Glutamatergic neuron (in vitro differentiated cells): ENCODE measurements at places on chromosomes 7 and 10.

DNA sequence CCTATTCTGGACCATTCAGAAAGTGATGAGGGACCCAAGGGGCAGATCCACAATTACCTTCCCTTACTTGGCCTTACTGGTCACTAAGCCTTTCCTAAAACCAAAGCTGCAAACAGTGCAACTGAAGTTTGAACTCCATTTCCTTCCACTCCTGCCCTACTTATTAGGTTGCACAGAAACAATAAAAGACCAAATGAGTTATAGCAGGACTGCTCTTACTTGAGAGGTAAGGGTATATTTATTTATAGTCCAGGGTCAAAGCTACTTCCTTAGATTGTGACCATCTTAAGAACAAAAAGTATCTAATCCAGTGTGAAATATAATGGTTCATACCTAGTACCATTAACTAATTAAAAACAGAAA is 27.0 kb downstream of the CDK6 start:
- DNase-seq = no peak

GRCh38 chr7:87354749-87355148 is 9.3 kb downstream of the CROT start:
- no peak for DNase-seq

DNA sequence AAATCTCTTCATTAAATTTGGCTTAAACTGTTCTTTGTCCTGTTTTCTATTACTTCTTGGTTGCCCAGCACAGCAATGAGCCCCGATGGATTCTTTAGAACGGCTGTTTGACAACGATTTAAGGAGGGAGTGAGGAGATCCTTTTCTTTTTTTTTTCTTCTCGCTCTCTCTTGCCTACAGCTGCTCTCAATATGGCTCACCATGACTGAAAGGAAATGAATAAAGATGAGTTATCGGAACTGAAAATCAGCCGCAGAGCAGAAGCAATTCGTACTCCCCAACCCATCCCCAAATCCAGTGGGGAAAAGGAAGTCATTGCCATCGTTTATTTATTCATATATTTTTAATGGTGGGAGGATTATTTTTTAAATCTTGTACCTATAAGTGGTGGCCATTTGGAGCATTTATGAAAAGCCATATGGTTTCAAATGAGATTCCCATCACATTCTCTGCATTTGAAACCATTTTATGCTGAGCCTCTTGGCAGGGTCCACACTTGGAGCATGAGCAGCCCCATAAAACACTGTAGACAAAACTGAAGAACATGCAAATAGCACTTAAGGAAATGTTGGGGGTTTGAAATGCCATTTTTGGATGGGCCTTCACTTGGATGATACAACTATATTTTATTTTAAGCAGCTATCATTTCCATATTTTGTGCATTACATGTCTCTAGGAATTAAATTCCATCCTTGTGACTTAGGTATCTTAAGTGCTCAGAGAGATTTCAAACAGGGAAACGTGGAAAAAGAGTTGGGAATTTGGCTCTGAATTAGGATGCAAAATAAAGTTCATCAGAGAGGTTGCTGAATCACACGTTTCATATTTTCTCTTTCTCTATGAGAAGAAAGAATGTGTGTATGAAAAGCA is 107.7 kb upstream of the FZD1 start:
- no peak for DNase-seq

DNA sequence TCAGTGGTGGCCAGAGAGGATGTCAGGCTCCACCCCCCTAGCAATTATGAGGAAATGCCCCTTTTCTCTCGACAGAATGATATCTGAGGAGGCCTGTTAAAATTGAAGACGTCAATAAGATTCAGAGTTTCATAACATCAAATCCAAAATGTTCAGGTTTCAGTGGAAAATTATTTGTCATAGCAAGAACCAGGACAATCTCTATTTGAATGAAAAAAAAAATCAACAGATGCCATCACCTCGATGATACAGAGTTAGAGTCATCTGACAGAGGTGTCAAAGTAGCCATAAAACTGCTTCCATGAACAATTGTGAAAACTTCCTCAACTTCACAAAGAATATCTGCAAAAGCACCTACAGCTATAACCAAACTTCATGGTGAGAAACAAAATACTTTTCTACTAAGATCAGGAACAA is 7.7 kb downstream of the TMEM273 start:
- DNase-seq = no peak

- DNase-seq = no peak
These were observed 61.9 kb upstream of the WAC start for GRCh38 chr10:28470873-28471651.

DNA sequence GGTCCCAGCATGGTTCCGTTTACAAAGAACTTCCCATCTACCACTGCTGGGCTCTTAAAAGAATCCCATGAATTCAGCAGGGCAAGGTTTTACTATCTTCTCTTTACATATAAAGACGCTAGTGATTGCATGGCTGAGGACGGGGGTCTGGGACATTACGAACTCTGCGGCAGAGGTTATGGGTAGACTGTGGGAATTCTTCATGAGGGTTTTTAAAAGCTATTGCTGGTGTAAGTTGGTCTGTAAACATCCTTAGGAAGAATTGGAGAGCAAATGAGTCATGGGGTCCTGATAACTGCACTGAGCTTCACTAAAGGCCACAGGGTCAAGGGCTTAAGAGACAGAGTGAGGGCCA is 53.1 kb upstream of the TMEM72 start:
- no peak for DNase-seq

DNA sequence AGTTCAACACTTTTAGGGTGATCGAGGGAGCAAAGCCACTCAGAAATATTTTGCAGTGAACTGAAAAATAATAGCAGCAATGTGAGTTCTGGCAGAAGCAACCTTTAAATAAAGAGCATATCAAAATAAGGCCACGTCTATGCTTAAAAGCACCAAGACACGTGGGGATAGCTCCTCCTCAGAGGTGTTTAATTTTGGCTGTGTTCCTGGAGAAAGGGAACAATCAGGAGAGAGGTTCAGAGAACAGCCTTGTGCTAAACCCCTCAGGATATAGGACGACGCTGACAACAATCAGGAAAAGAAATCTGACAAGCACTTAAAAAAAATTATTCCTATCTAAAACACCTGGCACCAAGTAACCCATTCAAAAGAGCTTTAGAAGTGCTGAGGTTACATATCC is 471.9 kb upstream of the CELF2 start:
- no peak for DNase-seq

GRCh38 chr7:8481752-8482446 is 48.5 kb downstream of the NXPH1 start:
- DNase-seq = no peak

DNA sequence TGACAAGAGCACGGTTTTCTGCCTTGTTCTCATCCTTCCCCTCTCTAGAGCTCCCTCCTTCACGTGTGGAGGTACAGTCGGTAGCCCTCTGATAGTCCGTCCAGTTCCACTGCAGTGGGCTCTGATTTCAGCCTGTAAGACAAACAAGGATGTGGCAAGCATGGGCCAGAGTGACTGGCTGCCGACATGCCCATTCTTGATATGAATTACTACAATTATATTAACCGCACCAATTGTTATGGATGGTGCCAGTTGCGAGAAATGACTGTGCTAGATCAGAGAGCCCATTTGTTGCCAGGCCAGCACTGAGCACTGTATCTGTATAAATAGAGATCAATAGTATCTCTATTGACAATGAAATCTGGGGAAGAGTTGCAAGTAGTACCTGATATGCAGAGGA is 146.6 kb downstream of the CHN2 start:
- no peak for DNase-seq

GRCh38 chr7:116193329-116194087 is 16.8 kb upstream of the TES start:
- no peak for DNase-seq

DNA sequence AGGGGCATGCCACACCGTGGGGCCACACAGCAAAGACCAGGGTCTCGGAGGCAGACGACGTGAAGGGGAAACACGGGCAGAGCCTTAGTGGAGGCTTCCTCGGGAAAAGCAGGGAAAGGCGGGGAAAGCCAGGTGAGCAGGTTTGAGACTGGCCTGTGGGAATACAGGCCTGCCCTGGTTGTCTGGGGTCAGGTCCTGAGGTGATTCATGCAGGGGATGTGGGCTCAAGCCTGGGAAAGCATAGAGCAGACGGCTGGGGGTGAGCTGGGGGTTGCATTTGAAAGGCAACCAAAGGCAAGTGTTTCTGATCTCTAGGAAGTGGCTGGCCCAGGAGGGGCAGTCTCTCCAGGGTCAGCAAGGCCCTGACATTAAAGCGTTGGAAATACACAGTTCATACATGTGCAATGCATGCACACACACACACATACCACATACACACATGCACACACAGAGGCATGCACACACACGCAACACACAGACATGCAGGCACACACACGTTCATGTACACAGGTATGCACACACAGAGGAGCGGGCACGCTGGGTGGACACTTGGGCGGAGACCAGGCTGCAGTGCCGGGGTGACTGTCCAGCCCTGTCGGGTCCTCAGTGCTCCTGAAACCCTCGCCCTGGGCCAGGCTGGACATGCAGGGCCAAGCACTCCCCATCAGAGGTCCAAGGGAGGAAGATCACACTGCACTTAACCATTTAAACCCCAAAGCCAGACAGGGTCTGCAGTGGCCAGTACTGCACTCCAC is 51.8 kb downstream of the DPYSL4 start:
- DNase-seq = peak; percentile 18

GRCh38 chr7:45892407-45893035 is 4.2 kb downstream of the IGFBP1 start:
- no peak for DNase-seq

- DNase-seq = no peak
These were observed 111.8 kb downstream of the VIPR2 start for GRCh38 chr7:159032753-159033472.

GRCh38 chr10:104435822-104436221 is 82.2 kb downstream of the CFAP58 start:
- peak; percentile 24 for DNase-seq

- DNase-seq = no peak
These were observed 61.8 kb downstream of the TACC2 start for GRCh38 chr10:122050811-122051210.
